ENCODE measurements at places on chromosomes 16 and 17.

- no peak for DNase-seq
Observed at GRCh38 chr17:40536295-40537171, 28.7 kb downstream of the CCR7 start.

GRCh38 chr17:81324851-81325713 is 30.0 kb upstream of the SLC38A10 start:
- DNase-seq, result no peak

DNA sequence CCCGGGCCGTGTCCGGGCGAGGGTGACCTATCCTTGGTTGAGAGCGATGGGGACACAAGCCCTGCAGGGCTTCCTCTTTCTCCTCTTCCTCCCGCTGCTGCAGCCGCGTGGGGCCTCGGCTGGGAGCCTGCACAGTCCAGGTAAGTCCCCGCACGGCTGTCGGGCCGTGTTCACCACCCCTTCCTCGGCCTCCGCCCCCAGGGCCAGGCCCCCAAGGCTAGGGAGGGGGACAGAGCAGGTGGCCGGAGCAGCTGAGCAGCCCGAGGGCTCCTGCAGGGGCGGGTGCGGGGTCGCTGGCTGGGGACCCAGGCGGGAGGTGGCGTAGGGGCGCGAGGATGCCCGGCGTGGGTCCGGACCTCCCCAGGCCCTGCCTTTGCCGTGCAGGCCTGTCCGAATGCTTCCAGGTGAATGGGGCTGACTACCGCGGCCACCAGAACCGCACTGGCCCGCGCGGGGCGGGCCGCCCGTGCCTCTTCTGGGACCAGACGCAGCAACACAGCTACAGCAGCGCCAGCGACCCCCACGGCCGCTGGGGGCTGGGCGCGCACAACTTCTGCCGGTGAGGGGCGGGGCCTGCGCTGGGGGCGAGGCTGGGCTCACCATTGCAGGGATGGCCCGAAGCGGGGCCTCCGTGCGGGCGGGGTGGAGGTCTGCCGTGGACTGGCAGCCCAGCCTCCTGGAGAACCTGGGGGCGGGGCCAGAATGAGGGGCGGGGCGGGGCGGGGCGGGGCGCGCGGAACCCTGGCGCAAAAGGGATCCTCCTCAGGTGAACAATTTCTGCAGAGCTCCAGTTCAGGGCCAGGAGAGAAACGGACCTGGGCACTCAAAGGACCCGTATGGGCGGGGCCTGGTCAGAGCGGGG is 631 bp downstream of the KREMEN2 start:
- DNase-seq, result no peak

DNA sequence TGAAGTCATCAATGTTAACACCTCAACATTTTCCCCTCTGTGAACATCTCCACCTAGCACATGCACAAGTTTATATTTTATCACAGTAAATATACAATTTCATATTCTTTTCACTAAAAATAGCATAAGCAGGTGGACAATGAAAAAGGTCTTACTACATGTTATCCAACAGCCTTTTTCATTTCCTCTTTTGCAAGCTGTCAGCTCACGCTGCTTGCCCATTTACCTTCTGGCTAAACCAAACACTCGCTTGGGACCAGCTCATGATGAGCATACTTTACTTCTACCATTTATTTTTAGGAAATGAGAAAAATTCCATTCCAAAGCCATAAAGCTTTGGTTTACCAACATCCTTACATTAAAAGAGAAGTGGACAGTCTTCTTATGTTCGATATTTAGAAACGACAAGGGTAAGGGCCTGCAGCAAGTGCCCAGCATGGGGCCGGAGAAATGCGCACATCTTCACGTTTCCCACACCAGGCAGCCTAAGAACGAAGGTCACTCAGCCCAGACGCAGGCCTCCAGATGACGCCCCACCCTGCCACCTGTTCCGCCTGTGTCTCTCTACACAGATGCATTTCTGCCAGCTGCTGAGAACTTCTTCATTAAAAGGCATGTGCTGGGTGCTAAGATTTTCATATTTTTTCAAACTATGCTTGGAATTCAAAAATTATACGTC is 13.9 kb downstream of the SNN start:
- no peak for DNase-seq

DNA sequence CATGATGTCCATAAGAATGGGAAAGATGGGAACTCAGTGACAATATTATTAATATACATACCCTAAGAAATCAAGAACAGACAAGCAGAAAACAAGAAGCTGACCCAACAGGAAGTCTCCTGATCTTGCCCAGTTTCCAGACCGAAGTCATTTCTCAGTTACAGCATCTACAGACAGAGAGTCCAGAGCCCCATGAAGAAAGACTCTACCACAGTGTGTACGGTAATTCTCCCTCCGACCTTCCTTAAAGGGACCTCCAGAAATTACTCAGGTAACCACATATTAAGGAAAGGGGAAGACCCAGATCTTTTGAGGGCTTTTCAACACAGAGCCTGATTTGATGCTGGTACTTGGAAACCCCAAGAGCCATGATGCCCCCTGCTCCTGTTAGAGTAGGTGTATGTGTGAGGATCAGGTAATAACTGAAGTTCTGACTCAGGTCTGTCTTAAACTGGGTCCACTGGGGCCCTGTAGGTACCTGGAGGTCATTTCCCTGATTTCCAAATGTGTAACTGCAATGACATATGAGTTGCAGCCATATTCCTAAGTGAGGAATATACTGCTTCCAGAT is 132.4 kb downstream of the ABCA8 start:
- no peak for DNase-seq

DNA sequence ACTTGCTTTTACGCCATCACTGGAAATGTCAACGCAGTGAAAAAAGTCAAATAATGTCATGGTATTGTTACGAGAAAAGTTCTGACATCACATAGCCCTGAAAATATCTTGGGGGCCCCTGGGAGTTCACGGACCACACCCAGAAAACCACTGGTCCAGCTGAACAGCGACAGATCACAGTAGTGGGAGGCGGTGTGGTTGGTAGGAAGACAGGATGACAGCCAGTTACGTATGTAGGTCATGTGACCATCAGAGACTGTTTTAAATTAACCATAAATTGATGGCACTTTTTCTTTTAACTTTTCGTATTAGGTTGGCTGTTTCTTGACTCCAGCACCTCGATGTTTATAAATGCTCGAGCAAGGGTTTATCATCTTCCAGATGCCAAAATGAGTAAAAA is 11.9 kb downstream of the ERCC4 start:
- no peak for DNase-seq

GRCh38 chr16:4026854-4027253 is 89.4 kb downstream of the ADCY9 start:
- no peak for DNase-seq

GRCh38 chr17:78993241-78993956 is 13.7 kb upstream of the LGALS3BP start:
- DNase-seq, result no peak

DNA sequence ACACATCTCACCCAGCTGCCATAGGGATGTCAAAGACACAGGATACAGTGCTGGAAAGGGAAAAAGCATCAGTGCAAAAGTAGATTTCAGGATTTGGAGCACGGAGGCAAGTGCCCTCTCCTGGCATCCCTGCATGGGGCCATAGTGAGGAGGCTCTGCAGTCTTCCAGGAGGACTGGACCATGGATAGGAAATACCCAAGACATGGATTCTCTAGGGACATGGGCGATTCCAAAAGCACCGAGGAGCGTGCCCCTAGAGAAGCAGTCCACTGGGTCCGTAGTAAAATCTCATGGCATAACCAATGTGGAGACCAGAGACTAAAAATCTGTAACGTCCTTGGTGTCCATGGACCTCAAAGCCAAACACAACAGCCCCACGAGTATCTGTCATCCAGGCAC is 818.2 kb downstream of the KCNJ18 start:
- no peak for DNase-seq

GRCh38 chr17:10139577-10139976 is 58.8 kb downstream of the GAS7 start:
- DNase-seq, result no peak

DNA sequence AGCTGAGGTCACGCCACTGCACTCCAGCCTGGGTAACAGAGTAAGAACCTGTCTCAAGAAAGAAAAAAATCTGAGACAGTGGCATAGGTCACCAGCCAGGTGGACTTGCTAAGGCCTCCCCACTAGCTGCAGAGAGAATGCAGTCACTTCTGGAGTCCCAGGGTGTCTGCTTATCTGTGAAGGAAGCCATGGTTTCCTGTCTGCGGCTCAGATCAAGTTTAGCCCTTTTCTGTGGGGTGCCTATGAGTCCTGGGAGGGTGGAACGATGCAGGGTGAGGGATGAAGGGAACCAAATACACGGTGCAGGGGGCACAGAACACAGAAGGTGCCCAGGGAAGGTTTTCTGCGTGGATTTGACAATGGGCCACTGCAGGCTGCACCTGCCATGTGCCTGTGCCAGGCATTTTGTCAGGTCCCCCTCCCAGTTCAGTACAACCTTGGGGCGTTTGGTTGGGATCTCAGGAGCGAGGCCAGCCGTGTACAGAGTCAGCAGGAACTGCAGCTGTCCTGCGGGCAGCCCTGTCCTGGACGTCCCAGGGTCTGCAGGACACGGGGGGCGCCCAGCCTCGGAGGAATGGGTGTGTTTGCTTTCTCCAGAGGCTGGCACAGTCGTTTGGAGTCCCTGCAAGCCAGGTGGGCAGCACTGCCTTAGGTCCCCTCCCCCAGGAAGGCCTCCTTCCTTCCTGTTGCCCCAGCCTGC is 41.8 kb downstream of the RAB11FIP4 start:
- DNase-seq, result no peak

- no peak for DNase-seq
Observed at GRCh38 chr17:32926183-32926582, 1.8 kb upstream of the TMEM98 start.

GRCh38 chr16:8537691-8538342 is 52.5 kb downstream of the TMEM114 start:
- DNase-seq, result no peak

- DNase-seq, result no peak
Observed at GRCh38 chr16:86203557-86204275, 304.8 kb downstream of the IRF8 start.

GRCh38 chr17:76892329-76892728 is 24.1 kb downstream of the MGAT5B start:
- DNase-seq, result no peak

GRCh38 chr17:36911001-36911400 is 26.3 kb upstream of the LHX1 start:
- DNase-seq, result no peak

DNA sequence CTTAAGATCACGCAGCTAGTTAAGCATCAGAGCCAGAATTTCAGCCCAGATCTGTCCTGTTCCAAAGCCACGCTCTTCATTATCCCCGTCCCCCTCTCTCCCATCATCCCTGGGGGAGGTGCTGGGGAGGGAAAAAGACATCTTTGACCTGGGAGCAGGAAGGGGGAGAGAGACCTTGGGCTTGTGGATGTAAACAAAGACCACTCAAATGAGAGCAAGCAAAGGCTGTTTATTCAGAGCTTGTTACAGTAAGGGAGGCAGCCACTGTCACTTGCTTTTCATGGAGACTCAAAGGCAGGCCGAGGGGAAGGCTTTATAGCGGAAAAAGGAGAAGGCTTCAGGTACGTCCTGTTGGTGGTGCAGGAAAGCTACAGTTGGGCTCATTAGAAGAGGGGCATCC is 3.5 kb upstream of the RPRML start:
- DNase-seq, result no peak

- no peak for DNase-seq
Observed at GRCh38 chr17:74083321-74083720, 120.2 kb upstream of the RPL38 start.

- DNase-seq, result peak; percentile 30
Observed at GRCh38 chr16:16982614-16983013, 488.1 kb downstream of the XYLT1 start.

DNA sequence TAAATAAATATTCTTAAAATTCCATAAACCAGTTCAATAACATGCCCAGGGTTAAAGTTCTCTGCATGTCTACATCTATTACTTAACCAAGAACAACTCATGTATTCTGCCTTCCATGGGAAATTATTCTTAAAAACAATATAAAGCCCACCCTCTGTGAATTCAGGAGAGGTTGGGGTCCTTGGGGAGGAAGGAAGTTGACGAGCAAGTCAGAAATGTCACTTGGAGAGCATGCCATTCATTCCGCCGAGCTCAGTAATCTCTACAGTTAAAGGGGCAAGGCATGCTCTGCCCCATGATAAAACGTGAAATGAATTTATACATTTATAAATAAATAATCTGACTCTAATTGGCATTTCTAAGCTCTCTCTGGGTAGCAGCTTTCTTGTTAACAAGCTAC is 405.1 kb downstream of the TOX3 start:
- no peak for DNase-seq

GRCh38 chr17:50177476-50177875 is 11.7 kb downstream of the SGCA start:
- DNase-seq, result no peak

DNA sequence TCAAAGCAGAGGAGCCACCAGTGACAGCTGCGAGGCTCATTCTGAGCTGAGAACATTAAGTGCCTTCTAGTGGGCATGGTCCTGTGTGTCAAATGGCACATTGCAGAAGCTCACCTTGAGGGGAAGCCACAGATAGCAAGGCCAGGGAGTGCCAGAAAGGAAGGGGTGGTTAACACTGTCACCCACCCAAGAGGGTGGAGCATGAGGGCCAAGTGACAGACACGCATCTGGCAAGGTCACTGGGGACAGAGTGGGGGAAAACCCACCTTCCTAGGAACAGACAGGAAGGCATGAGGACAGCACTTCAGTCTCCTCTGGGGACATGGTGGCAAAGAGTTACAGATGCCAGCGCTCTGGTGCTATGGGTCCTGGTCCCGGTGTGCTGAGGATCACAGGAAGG is 22.1 kb downstream of the NUBP1 start:
- no peak for DNase-seq

GRCh38 chr17:31490019-31490650 is 98.7 kb downstream of the RAB11FIP4 start:
- DNase-seq, result no peak

DNA sequence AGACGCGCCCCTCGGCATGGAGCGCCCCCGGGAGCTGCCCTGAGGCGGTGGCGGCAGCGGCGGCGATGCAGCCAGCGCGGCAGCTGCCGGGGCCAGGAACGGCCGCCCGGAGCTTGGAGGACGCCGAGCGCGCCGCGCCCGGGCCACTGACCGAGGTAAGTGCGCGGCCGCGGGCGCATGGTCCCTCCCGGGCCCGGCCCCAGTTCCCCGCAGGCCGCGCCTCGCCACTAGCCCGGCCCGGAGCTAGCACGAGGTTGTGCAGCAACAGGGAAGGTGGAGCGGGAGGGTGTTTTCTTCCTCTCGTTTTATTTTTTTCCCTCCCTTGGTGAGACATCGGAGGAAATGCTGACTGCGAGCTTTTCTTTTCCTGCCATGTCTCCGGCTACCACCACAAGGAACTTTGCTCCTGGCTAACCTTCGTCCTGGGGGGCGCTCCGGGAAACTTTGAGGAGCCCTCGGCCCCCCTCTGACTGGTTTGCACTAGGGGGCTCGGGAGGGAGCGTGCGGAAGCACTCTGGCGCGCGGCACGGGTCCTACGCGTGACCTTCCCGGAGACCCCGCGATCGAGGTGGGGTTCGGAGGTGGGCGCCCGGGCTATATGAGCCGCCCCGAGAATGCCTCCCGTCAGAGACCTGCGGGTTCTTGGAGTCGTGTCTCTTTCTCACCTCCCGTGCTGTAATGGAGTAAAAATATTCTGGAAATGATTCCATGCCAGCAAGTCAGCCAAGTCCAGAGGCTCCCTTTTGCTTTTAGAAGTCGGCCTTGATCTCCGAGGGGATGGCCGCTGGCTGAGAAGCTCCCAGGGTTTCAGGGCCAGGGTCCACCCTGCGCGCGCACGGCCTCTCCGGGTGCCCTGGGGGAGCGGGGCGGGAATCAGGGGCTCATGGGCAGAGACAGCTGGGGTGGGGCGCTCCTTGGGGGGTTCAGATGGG is 868 bp downstream of the KCNJ12 start:
- no peak for DNase-seq

Data from NCI-H2029 treated with DMSO at 0.1 percent for 48 hours (cell line).